NCI-H1092 treated with DMSO at 0.1 percent for 48 hours (cell line): ENCODE measurements at places on chromosomes 1 and 21.

DNA sequence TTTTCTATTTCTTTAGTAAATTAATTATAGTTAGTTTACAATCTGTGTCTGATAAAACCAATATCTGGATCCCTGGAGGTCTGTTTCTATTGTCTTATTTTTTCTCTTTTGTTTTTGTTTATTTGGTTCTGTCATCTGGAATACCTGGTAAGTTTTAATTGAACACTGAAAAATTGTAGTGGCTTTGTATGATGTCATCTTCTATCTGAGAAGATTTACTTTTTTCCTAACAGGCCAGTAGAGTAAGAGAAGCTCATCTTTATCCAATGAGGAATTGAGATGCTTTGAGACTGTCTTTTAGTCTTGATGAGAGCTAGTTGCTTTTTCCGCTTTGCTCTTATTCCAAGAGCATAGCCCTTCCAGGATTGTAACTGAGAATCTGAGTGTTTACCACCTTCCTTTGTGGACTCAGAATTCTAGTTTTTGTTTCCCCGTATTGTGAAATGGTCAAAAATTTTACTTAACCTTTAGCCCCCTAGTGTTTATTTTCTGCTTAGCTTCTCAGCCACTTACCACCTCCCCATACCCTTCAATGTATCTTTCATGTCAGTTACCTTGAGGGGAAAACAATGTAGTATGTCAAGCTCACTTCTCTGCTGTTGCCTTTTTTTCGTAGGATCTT lies 25.0 kb downstream of the PTGFRN start:
- no peak for DNase-seq

GRCh38 chr1:111052246-111052645 lies 87.6 kb downstream of the DRAM2 start:
- DNase-seq = no peak

DNA sequence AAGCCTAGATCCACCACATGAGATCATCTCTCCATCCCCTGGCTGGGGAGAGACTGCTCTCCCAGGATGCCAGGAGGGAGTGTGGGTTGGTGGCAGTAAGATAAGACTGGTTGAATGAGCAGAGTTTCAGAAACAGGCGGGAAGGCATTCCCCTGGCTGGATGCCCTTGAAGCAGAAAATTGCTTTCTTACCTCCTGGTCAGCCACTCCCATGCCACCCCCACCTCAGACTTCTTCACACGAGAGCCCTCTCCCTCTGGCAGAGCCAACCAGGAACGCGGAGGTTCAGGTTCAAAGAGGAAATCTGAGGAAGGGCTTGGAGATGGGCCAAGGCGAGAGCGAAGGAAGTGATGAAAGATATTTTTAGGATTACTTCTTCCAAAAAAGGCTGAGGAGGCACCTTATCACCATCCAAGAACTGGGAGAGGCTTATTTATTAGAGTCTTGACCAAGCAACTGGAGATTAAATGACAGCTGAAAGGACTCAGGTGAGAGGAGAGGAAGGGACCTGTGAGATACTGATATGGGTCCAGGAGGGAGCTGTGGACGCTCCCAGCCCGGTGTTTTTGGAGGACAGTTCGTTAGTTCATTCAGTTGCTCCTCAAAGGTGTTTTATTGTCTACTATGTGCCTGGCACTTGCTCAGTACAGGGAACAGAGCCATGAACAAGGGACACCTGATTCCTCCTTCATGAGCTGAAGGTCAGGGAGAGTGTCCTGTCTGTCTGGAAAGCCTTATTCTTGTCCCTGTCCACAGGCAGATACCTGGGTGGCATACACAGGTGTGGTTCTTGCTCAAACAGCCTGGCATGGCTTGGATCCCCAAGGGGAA lies 18.9 kb upstream of the SLC26A9 start:
- peak; percentile 49 for DNase-seq

DNA sequence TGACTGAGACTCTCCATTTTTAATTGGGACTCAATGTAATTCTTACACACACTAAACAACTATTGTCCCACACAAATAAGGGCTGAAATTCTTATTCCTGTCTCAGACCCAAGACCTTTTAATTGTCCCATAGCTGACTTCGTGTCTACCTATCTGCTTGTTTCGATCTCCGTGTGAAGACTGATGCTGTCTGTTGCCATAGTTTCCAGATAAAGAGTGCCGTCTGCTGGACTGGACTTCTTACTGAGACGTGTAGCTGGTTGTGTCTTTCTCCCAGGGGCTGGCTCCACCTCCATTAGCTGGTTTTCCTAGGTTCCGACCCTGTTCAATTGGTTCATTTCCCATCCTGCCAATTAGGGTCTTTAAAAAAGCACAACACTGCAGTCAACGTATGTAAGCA lies 235.3 kb upstream of the PLXNA2 start:
- DNase-seq = no peak

DNA sequence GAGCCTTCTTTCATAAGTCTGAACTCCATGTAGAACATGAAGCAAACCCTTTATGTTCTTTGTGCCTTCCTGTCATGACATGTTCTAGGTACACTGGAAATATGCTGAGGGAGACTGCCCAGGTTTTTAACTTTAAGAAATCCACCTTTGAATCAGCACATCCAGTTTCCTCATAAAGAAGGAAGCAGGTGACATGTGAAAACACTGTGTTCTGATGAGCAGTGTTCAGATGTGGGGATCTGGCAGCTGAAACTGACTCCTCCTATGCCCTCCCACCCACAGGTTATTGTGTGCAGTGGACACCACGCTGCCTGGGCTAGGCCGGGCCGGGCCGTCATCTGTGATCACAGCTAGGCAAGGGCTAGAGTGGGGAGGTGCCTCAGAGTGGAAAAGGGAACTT lies 51.1 kb downstream of the CNN3 start:
- DNase-seq = no peak

DNA sequence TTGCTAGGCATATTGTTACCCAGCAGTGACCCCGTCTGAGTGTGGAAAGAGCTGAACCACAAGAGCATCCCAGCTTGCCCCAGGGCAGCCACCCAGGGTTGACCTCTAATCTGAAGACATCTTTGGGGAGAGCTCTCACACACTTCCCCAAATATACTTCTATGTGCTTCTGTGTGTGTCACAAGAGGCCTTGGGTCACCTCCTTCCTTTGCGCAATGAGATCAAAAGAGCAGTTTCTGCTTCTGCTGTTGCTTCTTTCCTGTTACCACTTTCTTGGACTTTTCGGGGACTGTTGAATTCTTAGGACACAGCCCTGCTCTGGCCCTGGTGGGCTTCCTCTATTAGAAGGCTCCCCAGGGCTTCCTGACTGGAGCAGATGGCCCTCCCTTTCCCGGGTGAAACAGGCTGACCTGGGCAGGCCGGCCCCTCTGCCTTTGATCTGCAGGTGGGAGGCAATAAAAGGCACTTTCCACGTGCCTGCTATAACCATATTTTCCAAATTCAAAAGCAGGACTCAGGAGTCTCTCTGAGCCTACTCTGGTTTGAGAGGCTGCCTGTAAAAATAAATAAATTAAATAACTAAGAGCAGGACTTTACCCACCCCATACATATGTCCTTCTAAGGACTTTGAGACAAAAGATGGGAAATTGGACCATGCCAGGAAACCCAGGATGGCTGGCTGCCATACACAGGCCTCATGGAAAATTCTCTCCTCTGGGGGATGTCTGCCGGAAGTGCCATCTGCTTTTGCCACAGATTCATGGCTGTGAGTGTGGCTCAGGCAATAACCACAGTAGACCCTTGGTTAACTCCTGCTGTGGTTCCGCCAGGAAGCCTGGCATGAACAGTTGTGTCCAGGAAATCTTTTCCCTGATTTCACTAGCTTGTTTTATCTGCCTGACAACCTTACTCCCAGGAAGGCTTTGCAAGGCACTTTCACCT lies 28.3 kb upstream of the RCSD1 start:
- no peak for DNase-seq

GRCh38 chr1:36982709-36983108 lies 51.6 kb downstream of the GRIK3 start:
- peak; percentile 51 for DNase-seq

DNA sequence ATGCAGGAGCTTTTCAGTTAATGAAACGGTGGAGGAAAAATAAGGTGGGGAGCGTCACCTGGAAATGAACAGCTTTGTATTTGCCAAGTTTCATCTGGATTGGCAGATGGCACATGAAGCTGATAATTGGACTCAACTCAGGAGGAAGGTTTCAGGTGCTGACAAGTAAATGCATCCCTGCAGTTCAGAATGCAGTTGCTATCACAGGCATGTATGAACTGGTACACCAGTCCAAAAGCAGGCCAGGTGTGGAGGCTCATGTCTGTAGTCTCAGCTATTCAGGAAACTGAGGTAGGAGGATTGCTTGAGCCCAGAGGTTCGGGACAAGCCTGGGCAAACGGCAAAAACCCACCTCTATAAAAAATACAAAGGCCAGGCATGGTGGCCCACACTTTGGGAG lies 15.5 kb downstream of the DEGS1 start:
- no peak for DNase-seq

- no peak for DNase-seq
These were observed 6.7 kb downstream of the FBXO6 start for GRCh38 chr1:11670747-11671146.

DNA sequence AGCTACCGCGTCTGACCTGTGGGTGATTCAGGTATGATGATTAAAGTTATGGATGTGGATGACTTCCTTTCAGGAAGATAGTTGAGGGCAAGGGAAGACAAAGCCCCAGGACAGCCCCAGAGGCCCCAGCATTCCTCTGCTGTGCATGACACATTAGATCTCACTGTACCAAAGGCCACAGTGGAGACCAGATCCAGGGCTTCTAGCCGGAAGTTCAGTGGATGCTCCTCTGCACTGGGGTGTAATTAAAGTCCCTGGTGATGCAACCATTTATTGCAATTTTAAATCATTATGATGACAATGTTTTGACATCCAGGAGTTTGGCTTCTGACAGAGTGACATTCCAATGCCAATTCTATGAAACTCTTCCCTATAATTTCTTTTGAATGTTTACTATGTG lies 5.0 kb downstream of the C4BPA start:
- no peak for DNase-seq

GRCh38 chr1:30929135-30929889 lies 20.8 kb upstream of the SDC3 start:
- peak; percentile 48 for DNase-seq
